ENCODE measurements at places on chromosomes 3 and 15. TPM values are rescaled to one million over a fixed set of nuclear protein-coding genes. Genes with fewer than 3 reads are reported as not detected.

Gene TTLL13
- 0.15 TPM for total RNA-seq

Gene HCLS1
- 240 TPM for total RNA-seq

Gene INO80
- 14.0 TPM for total RNA-seq

Gene ROPN1B
- not detected for total RNA-seq

Gene PPARG
- total RNA-seq = not detected

Gene BHLHE40
- 98.2 TPM for total RNA-seq

Gene C15orf61
- total RNA-seq = 6.2 TPM

Gene THPO
- total RNA-seq = not detected

Gene UBA7
- 97.7 TPM for total RNA-seq

Gene GOLGA6L10
- total RNA-seq = 1.4 TPM

Gene TRAIP
- 21.5 TPM for total RNA-seq

Gene HDC
- total RNA-seq = 1.1 TPM

GRCh38 chr15:38197553-38197952 is 55.1 kb upstream of the SPRED1 start:
- no peak for DNase-seq

GRCh38 chr3:136177876-136178275 is 18.3 kb downstream of the MSL2 start:
- no peak for DNase-seq

DNA sequence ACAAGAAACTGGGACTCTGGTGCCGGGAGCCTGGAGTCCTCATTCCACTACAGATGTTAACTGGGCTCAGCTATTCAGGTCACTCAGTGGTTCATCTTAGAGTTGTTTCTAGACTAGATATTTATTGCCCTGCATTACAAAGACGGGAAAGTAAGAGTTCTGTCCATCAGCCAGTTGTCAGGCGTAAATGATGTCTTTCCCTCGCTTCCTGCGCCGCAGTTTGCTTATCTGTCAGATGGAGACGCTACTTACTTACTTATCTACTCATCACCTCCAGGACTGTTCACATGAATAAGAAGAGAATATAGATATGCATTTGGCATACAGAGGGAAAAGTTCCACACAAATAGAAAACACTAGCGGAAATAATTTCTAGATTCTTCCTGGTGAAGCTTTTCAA is 47.8 kb upstream of the CGNL1 start:
- DNase-seq = no peak

GRCh38 chr15:69443032-69443611 is 9.5 kb upstream of the RPLP1 start:
- no peak for DNase-seq

- DNase-seq = no peak
These were observed 46.9 kb downstream of the FAM43A start for GRCh38 chr3:194732617-194733016.

DNA sequence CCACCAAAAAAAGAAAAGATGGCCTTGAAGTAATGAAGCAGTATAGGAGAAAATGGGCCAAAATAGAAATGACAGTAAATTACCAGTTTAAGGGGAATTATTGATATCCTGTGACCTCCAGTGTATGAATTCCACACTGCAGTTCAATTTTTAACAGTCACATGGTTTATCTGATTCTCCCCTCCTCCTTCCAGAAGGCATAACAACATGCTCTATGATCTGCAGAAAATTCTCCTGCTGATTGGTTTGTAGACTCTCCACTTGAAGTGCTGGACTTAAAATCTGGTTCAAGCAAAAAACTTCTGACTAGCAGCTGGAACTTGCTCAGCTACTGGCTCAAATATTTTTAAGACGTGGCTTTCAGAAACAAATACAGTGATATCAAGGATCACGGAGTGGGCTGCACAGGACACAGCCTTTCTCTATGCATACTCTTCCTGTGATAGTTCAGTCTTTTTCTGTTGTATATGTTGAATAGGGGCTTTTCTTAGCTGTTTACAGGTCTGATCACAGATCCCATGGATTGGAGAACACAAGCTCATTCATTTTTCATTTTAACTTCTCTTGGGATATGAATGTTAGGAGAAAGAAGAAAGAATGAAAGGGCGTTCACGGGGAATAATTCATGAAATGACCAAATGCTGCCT is 211.5 kb downstream of the LSAMP start:
- DNase-seq = no peak

- DNase-seq = no peak
These were observed 24.9 kb upstream of the ATP11B start for GRCh38 chr3:182768413-182768812.

GRCh38 chr15:67409175-67409574 is 111.8 kb upstream of the C15orf61 start:
- DNase-seq = no peak

- no peak for DNase-seq
These were observed 27.8 kb downstream of the ARHGEF3 start for GRCh38 chr3:56773986-56774385.

DNA sequence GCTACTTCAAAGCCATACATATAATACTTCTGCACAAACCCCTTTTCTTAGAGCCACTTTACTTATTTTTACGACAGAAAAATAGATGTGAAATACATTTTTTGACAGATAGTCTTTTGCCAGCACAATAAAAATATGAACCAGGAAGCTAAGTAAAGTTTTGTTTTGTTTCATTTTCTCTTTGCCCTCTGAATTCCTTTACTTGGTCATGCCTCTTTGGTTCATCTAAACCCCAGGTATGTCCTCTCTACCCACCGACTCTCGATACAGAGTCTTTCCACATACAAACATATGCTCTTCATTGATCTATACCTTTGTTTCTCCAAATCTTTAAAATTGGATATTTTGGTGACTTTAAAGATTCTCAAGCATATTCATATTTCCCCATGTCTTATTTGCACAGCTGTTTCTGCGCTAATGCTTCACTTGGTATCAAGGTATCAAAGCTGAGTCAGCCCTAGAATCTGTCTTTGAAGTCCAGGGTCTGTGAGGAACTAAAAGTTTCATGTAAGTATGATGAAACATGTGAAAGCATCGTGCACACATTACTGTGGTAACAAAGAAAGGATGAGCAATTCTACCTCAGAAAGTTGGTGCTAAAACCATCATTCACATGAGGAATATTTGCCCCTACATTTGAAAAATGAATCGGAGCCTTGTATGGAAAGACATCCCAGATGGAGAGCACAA is 845.4 kb downstream of the NAALADL2 start:
- no peak for DNase-seq

DNA sequence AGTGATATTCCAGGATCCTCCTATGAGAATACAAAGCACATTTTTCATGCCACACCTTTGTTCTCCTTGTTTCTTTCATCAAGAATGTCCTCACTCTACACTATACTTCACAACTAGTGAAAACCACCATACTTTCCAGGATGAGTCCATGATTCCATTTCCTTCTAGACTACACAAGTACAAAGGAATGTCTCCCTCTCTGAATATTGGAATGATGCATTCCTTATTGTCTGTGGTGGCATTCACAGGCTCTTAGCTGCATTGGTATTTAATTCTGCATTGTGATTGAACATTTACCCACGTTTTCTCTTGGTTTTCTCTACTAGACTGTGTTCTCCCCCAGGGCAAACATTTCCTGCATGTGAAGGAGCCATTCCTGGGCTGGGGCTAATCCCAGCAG is 217.5 kb downstream of the RAP2B start:
- DNase-seq = no peak

- DNase-seq = no peak
These were observed 45.4 kb upstream of the TERB2 start for GRCh38 chr15:44910981-44911625.

- DNase-seq = no peak
These were observed 61.4 kb downstream of the TASOR start for GRCh38 chr3:56621681-56622080.

DNA sequence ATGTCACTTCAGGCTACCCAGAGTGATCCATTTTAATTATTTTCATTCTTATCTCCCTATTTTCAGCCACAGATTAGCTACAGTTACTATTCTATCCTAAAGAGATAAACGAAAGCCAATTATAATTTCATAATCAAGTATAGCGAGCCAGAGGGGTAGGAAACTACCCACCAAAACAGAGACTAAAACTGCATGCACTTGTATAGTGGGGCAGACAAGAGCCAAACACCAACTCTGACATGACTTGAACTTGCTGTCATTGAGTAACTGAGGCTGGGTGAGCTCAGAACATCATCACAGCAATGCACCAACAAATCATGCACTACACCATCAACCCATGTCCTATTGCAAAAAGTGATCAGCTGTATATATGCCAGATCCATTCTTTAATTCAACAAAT is 64.8 kb downstream of the FBN1 start:
- DNase-seq = no peak

GRCh38 chr15:33168444-33168843 is 26.1 kb downstream of the FMN1 start:
- no peak for DNase-seq

DNA sequence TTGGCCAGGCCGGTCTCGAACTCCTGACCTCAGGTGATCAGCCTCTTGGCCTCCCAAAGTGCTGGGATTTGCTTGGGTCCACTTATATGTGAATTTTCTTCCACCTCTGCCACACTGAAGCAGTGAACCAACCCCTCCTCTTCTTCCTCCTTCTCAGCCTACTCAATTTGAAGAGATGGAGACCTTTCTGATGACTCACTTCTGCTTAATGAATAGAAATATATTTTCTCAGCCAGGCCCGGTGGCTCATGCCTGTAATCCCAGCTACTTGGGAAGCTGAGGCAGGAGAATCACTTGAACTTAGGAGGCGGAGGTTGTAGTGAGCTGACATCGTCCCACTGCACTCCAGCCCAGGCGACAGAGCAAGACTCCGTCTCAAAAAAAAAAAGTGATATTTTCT is 46.8 kb upstream of the GATM start:
- no peak for DNase-seq

DNA sequence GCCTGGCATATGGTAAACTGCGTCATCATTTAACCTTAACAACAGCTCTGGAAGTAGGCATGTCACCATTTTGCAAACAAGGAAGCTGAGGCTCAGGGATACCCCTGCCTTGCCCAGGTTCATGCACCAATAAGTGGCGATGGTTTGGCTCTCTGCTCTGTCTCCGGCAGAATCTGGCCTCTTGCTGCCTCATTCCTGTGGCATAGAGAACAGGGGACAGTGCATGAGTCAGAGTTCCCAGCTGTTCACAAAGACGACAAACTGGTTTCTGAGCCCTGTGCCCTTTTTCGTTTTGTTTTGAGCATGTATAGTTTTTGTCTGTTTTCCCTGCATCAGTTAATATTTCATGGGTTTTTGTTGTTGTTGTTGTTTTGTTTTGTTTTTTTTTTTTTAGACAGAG is 236.8 kb downstream of the OPA1 start:
- DNase-seq = no peak

GRCh38 chr3:112307557-112307956 is 13.5 kb upstream of the SLC9C1 start:
- no peak for DNase-seq
